ENCODE measurements at places on chromosomes 12 and 14.

DNA sequence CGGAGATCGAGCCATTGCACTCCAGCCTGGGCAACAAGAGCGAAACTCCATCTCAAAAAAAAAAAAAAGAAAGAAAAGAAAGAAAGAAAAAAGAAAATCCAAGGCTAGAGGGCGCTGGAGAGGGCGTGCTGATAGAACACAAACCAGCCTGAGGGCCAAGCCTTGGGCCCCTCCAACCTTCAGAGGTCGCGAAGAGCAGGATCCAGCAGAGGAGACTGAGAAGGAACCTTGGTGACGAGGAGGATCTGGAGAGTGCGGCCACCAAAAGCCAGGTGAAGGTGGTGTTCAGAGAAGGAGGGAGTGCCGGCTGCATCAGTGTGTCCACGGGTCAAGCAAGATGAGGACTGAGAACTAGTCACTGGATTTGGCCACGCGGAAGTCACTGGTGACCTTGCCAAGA, 4.1 kb upstream of the DYNC1H1 start:
- DNase-seq, result peak; percentile 17

GRCh38 chr14:22112004-22112403, 438.4 kb upstream of the OR4E1 start:
- peak; percentile 58 for DNase-seq

- DNase-seq, result no peak
Measured at GRCh38 chr12:122961531-122962329, 4.5 kb downstream of the ABCB9 start.

GRCh38 chr14:71524320-71524982, 407.8 kb upstream of the RGS6 start:
- DNase-seq, result no peak

- DNase-seq, result no peak
Measured at GRCh38 chr12:124842073-124842749, 21.5 kb downstream of the SCARB1 start.

GRCh38 chr12:46499901-46500300, 127.3 kb upstream of the SLC38A2 start:
- no peak for DNase-seq

DNA sequence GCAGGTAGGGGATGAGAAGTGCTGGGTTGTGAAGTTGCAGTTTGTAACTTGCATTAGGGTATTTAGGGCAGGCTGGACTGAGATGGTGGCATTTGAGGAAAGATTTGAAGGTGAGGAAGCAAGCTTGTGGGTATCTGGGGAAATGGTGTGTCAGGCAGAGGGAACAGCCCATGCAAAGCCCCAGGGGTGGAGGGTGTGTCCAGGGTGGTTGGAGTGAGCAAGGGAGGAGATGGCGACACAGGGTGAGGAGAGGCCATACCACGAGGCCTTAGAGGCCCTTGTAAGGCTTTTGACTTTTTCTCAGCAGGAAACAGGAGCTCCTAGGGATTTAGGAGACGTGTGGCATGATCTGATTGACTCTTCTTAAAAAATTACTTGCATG, 136.9 kb downstream of the NUAK1 start:
- DNase-seq, result no peak

- no peak for DNase-seq
Measured at GRCh38 chr12:113221997-113222729, 899 bp downstream of the TPCN1 start.

DNA sequence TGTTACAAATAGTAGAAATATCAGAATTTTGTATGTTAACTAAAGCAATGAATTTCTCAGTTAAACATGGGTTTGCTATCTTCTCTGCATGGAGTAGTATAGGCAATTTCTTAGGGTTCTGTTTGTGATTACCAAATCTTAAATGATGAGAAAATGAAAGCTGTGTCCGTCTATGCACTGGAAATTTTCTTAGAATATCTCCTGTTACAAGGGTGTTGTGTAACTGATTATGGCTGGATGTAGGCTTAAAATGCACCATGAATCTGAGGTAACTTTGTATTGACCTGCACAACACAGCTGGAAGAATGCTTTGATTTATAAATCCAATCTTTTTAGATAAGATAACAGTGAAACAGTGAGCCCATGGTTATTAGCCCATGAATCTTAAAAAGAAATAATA, 17.8 kb downstream of the TRIP11 start:
- no peak for DNase-seq

- DNase-seq, result no peak
Measured at GRCh38 chr14:82642425-82642824, 1108.8 kb upstream of the SEL1L start.

DNA sequence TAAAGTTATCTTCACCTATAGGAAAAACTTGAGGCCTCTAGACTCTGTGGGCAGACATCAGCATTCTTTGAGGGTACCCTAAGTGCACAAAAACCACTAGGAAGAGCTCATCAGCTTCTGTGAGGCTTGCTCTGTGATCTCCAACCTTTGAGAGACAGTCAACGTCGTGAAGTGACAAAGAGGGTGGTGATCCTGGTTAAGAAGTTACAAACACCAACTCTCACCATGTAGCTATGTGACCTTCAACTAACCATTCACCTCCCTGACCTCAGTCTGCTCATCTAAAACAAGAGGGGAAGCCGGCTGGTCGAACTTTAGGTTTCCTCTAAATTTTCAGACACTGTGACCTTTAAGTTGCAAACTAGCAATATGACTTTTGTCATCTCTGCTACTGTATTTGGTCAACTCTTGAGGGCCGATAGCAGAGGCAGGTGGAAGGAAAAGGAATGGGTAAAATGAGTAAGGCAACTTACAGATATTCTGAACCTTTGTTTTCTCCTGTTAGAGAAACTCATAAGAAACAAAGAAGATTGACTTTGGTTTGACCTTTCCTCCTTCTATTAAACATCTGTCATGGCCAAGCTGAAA, 103.2 kb upstream of the PARP11 start:
- DNase-seq, result no peak

GRCh38 chr12:24111616-24112015, 162.1 kb upstream of the SOX5 start:
- no peak for DNase-seq

- no peak for DNase-seq
Measured at GRCh38 chr14:98168211-98168985, 1103.6 kb downstream of the BCL11B start.

DNA sequence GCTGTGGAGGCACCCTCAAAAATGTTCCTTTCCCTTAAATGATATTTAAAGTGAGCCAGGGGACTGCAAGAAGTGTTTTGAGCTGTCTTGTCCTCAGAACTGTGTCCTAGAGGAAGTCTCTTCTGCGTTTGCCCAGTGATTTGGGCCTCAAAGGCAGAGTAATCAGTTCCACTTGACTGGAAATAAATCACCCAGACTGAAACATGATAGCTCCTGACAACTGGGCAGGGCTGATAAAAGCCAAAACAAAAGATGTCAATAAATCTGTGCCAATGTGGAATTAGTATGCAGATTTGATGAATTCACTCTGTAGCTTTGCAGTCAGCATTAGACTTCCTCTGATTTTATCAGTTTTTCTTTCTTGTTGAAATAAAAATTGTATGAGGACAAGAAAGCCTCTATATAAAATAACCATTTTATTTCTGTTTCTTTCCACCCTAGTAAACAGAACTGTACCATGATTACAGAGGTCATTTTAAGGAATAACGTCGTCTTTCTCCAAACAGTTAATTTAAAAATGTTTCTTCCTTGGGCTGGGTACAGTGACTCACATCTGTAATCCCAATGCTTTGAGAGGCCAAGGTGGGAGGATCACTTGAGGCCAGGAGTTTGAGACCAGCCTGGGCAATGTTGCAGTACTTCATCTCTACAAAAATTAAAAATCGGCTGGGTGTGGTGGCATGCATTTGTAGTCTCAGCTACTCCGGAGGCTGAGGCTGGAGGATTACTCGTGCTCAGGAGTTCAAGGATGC, 180.8 kb downstream of the ERC1 start:
- DNase-seq, result no peak

DNA sequence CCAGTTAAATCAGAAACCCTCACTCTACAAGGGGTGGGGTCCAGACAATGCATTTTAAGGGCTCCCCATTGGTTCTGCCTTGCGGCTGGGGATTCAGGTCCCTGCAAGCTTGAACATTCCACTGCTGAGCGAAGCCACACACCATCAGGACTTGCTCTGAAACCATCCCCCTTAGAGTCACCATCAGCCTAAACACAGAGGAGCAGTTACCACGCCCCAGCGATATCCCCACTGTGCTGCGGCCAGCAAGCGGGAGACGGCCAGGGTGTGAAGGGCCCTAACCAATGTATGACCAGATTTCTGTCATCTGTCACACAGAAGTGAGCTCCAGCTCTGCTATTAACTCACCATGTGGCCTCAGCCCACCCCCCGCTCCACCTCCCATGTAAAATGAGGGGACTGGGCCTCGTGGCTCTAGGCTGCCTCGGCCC, 29.7 kb downstream of the CCDC88C start:
- no peak for DNase-seq

GRCh38 chr14:103314496-103315277, 19.4 kb upstream of the EIF5 start:
- no peak for DNase-seq

- DNase-seq, result no peak
Measured at GRCh38 chr12:52789637-52790426, 6.1 kb downstream of the KRT3 start.

GRCh38 chr14:100905166-100905565, 1.6 kb upstream of the RTL1 start:
- DNase-seq, result no peak

DNA sequence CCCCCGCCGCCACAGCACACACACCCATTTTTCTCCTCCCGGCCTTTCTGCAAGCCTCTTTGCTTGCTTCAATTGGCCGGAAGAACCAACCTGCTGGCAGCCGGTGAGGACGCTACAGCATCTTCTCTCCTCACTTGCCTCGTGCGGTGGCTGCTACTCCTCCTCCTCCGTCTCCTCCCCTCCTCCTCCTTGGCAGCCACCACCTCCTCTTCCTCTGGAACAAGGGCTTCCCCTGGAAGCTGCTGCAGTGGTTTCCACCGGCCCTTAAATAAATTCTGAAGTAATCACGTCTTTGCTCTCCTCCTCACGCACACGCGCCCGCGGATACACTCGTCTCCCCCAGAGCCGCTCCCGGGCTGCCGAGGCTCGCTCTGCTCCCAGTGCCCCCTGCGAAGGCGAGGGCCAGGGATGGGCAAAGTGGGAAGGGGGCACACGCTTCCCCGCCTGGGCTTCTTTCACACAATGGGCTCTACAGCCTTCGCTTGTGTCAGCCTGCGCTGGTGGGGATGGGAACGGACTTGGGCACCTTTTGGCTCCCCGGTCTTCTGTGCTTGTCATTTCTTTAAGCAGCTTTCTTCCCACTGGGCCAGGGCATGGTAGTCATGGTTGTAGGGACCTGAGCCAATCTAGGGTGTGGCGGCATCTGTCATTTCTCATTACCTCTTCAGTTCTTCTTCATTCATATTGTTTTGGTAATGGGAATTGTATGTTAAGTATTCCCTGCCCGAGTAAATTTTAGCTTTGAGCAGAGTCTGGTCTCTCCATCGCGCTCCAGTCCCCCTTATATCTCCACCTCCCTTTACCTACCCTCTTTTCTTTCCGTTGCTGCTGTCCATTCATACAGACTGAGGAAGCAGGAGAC, at the start of gene PPFIA2:
Gene PPFIA2, minus strand, starts transcription at position 161 of the 862 bp plus-strand sequence.
- DNase-seq, result no peak

DNA sequence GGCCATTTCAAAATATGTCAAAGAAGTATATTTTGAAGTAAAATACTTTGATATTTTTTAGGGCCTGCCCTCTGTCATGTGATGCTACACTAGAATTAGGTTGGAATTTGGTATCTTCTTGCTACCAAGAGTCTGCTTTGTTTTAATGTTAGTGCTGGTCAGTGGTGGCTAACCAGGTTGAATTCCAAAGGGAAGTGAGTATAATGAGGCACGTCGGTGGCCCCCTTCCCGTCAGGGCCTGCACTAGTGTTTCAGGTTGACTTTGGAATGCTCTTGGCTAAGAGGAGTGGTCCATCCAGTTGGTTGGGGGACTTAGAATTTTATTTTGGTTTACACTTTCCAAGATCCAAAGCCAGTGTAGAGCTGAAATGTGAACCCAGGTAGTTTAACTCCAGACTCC, 185.4 kb downstream of the NOVA1 start:
- DNase-seq, result no peak

DNA sequence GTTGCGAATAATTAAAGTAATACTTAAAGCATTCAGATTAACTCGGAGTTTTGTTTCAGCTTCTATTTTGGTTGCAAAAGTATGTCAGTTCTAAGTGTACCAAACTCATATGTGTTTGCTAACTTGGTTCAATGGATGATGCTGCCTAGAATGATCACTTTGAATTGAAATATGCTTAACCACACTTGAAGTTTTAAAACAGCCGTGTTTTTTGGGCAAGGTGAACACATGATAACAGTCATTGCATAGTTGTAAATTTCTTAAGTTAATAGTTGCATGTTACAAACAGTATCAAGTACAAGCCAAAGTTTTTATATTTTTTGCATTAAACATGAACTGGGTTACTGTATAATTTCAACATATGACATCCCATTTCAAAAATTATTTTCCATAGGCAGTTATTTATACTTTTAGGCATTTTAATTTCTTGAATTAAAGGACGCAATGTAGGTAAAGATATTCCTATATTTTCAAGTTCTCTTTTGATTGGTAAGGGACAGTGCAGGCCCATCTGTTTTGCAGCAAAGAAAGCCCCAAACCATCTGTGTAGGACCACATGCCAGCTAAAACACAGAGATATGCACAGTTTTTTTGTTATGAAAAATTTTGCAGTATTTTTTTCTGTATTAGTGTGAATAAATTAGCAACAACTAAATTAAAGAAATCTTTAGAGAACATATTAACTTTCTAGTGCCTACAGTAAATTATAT, 575.5 kb downstream of the PRKD1 start:
- no peak for DNase-seq

- DNase-seq, result no peak
Measured at GRCh38 chr14:58428118-58428683, 682 bp downstream of the KIAA0586 start.

GRCh38 chr14:22314183-22314820, 274.7 kb downstream of the DAD1 start:
- DNase-seq, result no peak

- no peak for DNase-seq
Measured at GRCh38 chr12:31846405-31846804, 112.8 kb upstream of the RESF1 start.

DNA sequence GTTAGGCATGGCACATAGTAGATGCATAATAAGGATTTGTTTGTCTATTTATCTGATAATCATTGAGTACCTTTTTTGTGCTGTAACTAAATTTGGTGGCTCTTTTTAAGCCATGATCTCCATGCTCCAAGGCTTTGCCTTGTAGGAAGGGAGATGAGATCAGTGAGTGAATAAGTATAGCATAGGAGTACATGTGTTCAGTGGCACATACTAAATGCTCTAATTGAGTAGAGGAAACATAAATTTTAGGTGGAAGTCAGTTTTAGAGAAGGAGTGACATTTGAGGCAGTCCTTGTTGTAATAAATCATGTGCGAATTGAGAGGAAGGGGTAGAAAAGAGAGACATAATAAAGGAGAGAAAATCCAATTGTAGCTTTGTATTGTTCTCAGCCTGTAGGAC, 482.6 kb downstream of the NRXN3 start:
- DNase-seq, result no peak
